ENCODE measurements at places on chromosomes 4 and X. TPM values are rescaled to one million over a fixed set of nuclear protein-coding genes. Genes with fewer than 3 reads are reported as not detected.

The HPGDS gene
- not detected for total RNA-seq

The FAM90A26 gene
- not detected for total RNA-seq

The GPR173 gene
- total RNA-seq, result 0.19 TPM

The ATP1B4 gene
- total RNA-seq, result not detected

The HS6ST2 gene
- not detected for total RNA-seq

The CENPVL2 gene
- total RNA-seq, result not detected

The JADE3 gene
- 5.0 TPM for total RNA-seq

The CPLX1 gene
- total RNA-seq, result not detected

The CAMK2D gene
- total RNA-seq, result 42.8 TPM

The UGT8 gene
- total RNA-seq, result not detected

The PCDH19 gene
- total RNA-seq, result not detected

The DUSP21 gene
- not detected for total RNA-seq

The CYSLTR1 gene
- 0.63 TPM for total RNA-seq

The TMSB15C gene
- 5.8 TPM for total RNA-seq

The CYTL1 gene
- total RNA-seq, result 0.76 TPM

The KCNIP4 gene
- not detected for total RNA-seq

The WDR44 gene
- total RNA-seq, result 23.4 TPM

The DIPK2B gene
- total RNA-seq, result not detected

The GPRIN3 gene
- total RNA-seq, result not detected

The RWDD4 gene
- 30.5 TPM for total RNA-seq

The FABP2 gene
- total RNA-seq, result not detected

The P2RY4 gene
- not detected for total RNA-seq

The CT47B1 gene
- total RNA-seq, result not detected

The SH3D19 gene
- total RNA-seq, result 6.9 TPM

The GPR143 gene
- total RNA-seq, result not detected

The GCNA gene
- total RNA-seq, result not detected

The ALB gene
- total RNA-seq, result not detected

The SRP72 gene
- total RNA-seq, result 111 TPM

The AKAP14 gene
- total RNA-seq, result not detected

The L1CAM gene
- total RNA-seq, result not detected

The MAP3K15 gene
- total RNA-seq, result not detected

The RPGR gene
- total RNA-seq, result 8.4 TPM

The CFAP47 gene
- total RNA-seq, result not detected

The MAGEA3 gene
- not detected for total RNA-seq

The ARX gene
- total RNA-seq, result not detected

The CLIC2 gene
- total RNA-seq, result 0.08 TPM

The PNCK gene
- total RNA-seq, result not detected

The KLB gene
- total RNA-seq, result not detected

The NIPAL1 gene
- total RNA-seq, result 0.91 TPM

The CT45A5 gene
- not detected for total RNA-seq

The SLC6A14 gene
- not detected for total RNA-seq

The CFAP99 gene
- not detected for total RNA-seq

The VCX3A gene
- not detected for total RNA-seq

The SLC26A1 gene
- total RNA-seq, result not detected

The RS1 gene
- total RNA-seq, result 0.05 TPM

The MAGEA8 gene
- not detected for total RNA-seq

The STK26 gene
- 0.11 TPM for total RNA-seq

The MORC4 gene
- 28.7 TPM for total RNA-seq

The SSX2 gene
- not detected for total RNA-seq
